ENCODE measurements at places on chromosomes 4 and X.

DNA sequence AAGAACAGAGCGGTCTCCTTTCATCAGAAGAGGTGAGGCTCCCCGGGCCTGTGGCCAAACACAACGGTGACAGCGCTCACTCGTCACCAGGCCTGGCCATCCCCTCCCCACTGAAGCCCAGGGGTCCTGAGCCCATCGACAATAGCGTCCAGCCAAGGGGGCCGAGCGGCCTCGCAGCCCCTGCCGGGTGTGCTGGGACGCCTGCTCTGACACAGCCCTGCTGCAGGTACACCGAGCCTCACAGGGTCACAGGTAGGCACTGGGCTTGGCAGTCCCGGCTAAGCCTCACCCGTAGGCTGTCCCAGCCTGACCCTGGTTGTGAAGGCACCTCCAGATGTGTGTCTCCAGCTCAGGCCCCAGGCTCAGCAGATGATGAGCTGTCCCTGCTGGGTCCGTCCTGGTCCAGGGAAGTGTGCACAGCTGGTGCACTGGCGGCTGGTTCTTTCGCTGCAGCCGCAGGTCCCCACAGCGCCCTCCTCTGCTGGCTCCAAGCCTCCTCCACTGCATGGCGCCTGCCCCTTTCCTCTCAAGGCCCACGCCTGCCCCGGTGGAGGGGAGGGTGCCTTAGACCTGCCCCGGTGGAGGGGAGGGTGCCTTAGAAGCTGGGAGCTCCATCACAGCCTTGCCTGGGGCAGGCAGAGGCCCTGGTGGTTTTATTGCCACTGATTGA lies 21.5 kb downstream of the UVSSA start:
- no peak for DNase-seq

DNA sequence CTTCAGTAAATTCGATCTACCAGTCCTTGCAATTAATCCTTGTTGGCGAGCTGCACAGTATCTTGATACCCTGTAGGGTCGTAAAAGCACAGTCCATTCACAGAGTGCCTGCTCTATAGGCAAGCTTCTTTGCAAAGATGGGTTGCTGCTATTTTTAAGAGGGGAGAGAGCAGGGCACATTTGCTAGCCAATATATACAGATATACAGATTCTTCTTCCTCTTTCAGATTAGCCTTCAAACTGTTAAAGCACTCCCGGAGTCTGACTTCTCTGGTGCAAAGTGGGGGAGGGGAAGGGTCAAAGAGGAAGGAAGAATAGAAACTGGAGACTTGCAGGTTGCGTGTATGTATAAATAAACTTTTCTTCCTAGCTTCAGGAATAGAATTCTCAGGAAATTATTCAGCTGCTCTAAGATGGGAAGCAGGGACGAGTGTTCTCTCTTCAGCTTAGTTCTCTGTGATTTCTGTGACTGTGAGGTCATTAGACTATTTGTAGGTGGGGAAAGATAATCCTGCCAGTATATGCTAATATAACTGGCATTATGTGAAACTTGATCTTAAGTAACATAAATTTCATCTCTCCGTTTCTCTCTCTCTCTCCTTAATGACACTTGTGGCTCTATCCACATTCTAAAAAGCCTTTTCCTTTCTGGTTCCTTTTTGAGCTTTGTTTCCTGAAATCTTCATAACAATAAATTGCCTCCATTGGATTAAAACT lies at the start of gene CYSLTR1:
CYSLTR1 (minus strand) TSS at position 242 of the 717 bp plus-strand sequence. CDS start 53,865 bp downstream, outside the sequence.
- DNase-seq: no peak

DNA sequence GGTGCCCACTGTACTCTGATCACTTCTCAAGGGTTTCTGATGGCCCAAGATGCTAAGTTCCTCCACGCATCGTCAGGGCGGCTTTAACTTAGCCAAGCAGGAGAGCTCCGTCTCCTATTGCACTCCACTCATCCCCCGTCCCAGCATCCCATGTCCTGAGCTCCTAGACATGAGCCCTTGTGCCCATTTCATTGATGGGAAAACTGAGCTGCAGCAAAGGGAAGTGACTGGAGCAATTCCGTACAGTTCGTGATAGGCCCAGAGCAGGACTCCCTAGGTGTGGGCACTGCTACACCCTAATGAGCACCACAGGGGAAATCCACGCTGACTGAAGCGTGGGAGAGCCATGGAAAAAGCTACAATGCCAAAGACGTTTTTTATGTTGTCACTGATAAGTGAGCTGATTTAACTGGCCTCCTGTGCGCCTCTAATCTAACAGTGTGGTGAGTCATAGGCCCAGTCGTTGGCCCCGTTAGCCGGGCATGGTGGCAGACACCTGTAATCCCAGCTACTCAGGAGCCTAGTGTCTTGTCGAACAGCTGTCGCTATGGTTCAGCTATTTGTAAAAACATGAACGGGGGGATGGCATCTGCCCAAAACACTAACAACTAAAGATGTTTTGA lies 14.9 kb downstream of the NSDHL start:
- no peak for DNase-seq

- no peak for DNase-seq
Observed at GRCh38 chr4:143347484-143348111, 10.9 kb downstream of the GAB1 start.

GRCh38 chr4:48421101-48421500 lies 62.0 kb upstream of the SLC10A4 start:
- DNase-seq: peak; percentile 6

GRCh38 chrX:134244043-134244442 lies 7.1 kb downstream of the CCDC160 start:
- DNase-seq: no peak

GRCh38 chr4:188032170-188032569 lies 36.6 kb downstream of the ZFP42 start:
- no peak for DNase-seq

GRCh38 chrX:124239911-124240310 lies 92.5 kb upstream of the TEX13D start:
- DNase-seq: no peak

DNA sequence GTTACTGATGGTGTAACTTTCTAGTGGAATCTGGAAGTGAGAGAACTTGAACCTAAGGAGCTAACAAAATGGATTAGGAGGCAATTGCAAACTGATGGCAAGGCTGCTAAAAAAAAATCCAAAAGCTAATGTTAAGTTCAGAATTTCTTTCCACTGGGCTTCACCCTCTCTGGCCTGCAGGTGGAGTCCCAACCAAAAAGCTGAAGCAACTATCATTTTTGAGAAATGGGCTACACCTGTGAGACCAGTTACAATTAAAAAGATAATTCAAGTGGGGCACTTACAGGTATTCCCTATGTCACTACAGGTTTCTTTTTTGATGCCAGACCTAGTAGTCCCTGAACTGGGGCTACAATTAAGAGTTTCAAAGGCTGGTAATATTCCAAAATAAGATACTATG lies 142.1 kb upstream of the FTHL17 start:
- DNase-seq: peak; percentile 40

Data from fibroblast of villous mesenchyme (primary cell).